ENCODE measurements at places on chromosomes 6 and 20.
A peak's percentile ranks its signal among the peaks of the same experiment; 100 is the strongest.

DNA sequence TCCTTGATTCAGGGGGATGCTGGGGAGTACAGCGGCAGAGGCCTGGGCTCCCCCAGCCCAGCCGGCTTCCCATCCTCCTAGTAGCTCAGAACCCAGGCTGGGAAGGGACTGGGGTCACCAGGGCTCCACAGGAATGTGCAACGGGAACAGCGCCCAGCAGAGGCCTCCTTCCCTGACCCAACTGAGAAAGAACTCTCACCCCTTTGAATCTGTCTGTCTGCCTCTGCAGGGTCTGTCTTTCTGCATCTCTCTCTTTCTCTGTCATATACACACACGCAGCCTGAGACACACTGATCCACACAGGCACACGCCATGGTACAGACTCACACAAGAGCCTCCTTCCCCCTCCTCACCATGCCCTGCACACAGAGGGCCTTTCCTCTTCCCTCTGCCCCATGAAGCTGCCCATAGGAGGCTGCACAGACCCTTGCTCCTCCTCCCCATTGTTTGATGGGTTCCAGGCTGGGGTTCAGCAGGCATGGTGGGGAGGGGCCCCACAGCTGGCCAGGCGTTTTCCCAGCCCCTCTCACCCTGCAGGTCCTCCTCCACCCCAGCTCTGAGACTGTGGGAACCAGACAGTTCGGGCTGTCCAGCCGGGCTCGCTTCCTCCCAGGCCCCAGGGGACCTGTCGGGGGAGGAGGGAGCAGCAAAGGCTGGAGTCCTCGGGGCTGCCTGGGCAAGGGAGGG, 2.8 kb downstream of the FOXS1 start:
- no peak for DNase-seq

GRCh38 chr6:6466967-6467761, 121.4 kb upstream of the LY86 start:
- DNase-seq, result peak; percentile 53

DNA sequence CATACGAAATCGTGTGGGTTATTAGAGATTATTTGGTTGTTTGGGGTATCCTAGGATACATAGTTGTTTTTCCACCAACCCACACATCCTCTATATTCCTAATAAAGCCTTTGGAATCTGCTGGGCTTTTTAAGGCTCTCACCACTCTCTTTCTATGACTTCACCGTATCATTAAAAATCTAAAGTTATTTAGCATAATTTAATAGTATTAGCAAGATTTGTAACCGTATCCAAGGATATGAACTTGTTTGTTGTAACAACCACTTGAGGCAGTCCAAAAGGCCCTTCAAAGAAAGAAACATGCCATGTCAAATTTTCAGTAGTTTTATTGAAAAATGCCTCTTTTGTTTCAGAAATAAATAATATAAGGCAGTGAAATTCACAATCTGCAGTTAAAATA, 121.8 kb downstream of the COL12A1 start:
- no peak for DNase-seq

DNA sequence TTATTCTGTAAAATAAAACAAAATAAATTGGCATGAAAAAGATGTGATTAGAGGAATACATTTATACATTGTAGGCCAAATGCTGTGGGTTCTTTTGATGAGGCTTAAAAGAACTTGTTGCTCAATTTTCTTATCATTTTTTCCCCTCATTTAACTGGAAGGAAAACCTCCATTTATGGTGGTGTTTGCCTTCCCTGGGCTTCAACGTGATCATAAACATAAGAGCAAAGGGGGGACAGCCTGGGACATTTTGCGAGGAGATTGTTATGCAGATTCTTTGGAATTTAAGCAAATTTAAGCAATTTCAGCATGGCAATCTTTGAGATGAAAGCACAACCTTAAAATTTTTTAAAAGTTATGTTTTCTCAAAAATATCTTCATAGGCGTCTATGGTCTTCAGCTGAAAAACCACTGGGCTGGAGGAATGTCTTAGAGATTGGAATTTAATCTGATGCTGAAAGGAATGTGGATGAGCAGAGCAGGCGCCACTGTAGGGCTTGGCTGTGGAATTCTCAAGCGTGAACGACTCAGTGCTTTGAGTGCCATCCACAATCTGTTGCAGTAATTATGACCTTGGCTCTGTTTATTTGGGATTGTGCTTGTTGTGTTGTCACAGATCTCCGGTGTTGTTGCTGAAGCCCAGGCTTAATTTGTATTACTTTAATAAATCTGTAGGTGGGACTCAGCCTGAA, 149.4 kb upstream of the MLIP start:
- no peak for DNase-seq

DNA sequence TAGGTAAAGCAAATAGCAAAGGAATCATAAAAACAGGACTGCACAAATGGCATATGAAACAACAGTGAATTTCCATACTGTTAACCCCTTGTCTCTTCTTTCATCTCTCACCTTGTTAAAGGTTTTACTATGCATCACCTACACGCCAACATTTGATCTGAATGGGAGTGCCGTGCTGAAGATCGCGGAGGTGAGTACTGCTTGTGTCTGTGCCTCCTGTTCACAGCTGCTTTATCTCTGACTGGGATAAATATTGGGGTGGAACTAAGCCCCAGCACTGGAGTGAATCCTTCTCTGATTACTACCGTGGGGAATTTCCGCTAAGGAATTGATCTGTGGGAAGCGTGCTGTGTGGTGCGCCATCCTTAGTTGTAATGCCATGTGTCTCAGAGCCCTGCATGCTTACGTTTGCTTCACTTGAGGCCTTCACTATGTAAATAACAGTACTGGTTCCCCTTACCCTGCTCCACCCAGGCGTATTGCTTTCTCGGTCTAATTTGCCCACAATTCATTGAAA, 11.4 kb upstream of the PBOV1 start:
- no peak for DNase-seq

DNA sequence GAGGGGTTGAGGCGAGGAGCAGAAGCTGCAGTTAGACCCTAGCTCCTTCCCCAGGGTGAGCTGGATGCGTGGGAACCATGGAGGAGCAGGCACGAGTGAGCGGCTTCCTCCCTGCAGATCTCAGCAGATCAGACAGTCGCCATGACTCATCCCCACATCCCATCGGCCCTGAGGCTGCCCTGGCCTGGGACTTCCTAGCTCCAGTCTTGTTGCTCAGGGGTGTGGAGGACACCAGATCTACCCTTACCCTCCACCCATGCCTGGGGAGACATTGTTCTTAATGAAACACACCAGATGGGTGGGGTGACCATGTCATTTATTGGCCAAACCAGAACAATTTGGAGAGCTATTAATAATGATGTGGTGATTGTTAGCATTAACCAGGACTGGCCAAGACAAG, 36.3 kb upstream of the TGM2 start:
- DNase-seq, result peak; percentile 94

GRCh38 chr6:57130661-57131177, 40.7 kb downstream of the ZNF451 start:
- no peak for DNase-seq

GRCh38 chr6:5125152-5126006, 40.2 kb downstream of the PPP1R3G start:
- DNase-seq, result no peak

- no peak for DNase-seq
Observed at GRCh38 chr6:143299253-143300166, 151.0 kb downstream of the ADAT2 start.

DNA sequence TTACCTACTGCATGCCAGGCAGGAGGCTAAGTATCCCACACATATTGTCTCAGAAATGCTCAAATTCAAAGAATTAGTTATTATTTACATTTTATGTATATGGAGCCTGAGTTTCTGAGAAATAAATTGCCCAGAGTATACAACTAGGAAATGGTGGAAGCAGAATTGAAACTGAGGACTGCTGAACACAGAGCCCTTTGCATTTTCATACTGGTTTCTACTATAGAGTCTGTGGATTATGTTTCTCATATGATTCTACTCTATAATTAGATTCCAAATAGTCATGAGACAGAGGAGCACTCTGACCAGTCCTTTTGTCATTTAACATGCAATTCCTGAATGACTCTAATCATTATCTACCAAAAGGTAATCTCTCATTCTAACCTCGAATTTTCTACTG, 254.3 kb downstream of the LMBRD1 start:
- no peak for DNase-seq

DNA sequence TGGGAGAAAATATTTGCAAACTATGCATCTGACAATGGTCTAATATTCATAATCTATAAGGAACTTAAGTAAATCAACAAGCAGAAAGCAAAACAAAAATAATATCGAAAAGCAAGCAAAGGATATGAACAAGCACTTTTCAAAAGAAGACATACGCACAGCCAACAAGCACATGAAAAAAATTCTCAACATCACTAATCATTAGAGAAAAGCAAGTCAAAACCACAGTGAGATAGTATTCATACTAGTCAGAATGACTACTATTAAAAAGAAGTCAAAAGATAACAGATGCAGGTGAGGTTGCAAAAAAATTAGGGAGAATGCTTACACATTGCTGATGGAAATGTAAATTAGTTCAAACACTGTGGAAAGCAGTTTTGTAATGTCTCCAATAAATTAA, 410.2 kb downstream of the MMUT start:
- DNase-seq, result no peak

GRCh38 chr6:157814883-157815282, 8.2 kb upstream of the SNX9 start:
- no peak for DNase-seq

- peak; percentile 53 for DNase-seq
Observed at GRCh38 chr6:52361414-52361944, 472 bp upstream of the PAQR8 start.

DNA sequence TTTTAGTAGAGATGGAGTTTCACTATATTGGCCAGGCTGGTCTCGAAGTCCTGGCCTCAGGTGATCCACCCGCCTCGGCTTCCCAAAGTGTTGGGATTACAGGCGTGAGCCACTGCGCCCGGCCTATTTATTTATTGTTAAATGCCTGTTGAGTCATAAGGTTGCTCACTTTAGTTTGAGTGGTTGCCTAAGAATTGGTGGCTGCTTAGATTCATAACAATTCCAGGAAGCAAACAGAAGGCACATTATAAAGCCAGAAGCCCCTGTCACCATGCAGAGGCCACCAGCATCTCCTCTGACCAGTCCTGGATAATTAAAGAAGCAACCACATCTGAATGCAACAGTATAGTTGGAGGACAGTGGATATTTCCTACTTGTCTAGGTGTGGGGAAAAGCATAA, 24.0 kb upstream of the ARMH2 start:
- DNase-seq, result no peak

DNA sequence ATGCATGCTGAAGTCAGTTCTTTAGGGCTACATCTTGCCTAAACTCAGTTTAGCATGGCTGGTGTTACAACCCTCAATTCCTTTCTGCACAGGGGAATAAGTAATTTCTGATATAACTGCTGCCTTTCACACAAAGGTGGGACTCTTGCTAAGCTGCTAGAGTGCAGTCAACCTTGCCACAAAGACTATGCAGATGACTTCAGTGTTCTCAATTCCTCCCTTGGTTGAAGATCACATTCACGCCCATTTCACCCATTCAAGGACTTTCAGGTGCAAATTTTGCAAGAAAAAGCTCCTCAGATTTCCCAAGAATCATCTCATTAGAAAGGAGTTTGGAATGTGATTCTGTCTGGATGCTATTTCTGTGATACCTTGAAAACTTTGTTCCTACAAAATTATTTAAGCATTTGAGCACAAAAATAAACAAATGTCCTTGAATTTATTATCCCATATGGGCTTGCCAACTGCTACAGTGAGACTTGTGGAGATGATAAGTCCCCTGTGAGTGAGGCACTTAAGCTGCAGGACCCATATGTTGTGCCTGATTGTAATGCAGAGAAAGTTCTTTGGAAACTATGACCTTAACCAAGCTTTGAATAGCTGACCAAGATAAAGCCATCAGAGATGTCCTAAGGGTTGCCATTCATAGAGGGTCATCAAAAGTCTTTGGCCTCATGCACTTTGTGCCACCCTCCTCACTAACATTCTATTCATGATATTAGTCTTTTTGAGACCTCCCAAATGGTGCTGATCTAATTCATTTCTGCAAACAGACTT, 111.8 kb downstream of the PLCB4 start:
- no peak for DNase-seq

GRCh38 chr6:54981276-54981609, 134.7 kb downstream of the FAM83B start:
- DNase-seq, result no peak

DNA sequence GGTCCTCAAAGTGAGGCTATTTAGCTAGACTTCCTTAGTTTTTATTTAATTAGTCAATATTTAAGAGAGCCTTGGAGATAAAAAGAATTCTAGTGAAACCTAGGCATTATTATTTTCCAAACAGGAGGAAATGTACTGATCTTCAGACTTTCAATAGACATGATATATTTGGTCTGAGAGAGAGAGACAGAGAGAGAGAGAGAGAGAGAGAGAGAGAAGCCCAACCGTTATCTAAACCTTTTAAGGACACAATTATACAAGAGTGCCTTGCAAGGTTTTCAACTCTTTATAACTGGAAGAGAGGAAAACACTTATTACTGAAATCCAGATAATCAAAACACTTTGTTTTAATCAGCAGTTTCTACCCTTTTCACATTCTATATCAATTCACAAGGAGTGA, 64.8 kb downstream of the BACH2 start:
- DNase-seq, result no peak

GRCh38 chr6:96939007-96939805, 14.7 kb downstream of the KLHL32 start:
- peak; percentile 5 for DNase-seq

GRCh38 chr20:33840759-33841435, 29.7 kb downstream of the CHMP4B start:
- no peak for DNase-seq

DNA sequence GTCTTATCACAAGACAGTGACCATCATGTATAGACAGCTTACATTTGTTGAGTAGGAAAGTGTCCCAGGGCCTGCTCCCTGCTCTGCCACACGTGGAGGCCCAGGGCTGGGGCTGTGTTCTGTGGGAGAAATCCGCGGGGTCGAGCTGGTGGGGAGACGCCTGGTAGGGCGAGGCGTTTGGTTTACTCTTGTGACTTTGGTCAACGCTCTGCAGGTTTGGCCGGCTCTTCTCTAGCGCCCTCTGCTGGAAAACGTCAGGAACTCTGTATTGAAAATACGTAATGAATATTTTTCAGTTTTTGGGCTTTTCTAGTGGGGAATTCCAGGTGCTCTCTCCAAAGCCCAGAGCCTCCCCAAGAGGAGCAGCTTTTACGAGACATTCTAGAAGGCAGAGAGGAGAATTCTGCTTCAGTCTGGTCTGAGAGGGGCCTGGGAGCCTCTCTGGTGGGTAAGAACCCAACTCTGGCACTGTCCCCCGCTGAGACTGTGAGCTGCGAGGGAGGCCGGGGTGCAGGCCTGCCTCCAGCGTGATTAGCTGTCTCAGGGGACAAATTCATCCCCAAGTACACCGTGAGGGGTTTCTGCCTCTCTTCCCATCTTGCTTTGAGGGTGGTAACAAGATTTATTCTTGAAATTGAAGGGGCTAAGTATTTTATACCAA, 112.6 kb upstream of the RALGAPA2 start:
- peak; percentile 82 for DNase-seq

DNA sequence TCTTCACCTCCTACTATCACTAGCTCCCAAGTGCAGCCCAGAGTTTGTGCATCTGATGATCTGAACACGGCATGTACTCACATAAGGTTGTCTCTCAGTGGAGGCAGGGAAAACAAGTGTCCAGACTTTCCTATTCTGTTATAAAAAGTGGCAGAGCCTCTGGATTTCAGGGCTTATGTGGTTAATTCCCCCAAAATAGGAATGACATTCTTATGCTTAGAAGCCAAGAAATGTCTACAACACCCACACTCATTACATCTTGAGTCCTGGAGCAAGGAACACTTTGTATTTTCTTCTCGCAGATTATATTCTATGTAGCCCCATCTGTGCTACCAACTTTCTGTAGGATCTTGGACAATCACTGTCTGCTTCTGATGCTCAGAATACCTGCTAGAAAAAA, 13.5 kb upstream of the SEMG1 start:
- no peak for DNase-seq

GRCh38 chr20:51931371-51931781, 129.1 kb upstream of the SALL4 start:
- no peak for DNase-seq

Data from suppressor macrophage treated with lipopolysaccharide for 1 hour (primary cell).